ENCODE measurements at places on chromosomes 16 and 17.

- peak; percentile 67 for DNase-seq
These were observed 43.9 kb upstream of the TEX2 start for GRCh38 chr17:64306850-64307463.

DNA sequence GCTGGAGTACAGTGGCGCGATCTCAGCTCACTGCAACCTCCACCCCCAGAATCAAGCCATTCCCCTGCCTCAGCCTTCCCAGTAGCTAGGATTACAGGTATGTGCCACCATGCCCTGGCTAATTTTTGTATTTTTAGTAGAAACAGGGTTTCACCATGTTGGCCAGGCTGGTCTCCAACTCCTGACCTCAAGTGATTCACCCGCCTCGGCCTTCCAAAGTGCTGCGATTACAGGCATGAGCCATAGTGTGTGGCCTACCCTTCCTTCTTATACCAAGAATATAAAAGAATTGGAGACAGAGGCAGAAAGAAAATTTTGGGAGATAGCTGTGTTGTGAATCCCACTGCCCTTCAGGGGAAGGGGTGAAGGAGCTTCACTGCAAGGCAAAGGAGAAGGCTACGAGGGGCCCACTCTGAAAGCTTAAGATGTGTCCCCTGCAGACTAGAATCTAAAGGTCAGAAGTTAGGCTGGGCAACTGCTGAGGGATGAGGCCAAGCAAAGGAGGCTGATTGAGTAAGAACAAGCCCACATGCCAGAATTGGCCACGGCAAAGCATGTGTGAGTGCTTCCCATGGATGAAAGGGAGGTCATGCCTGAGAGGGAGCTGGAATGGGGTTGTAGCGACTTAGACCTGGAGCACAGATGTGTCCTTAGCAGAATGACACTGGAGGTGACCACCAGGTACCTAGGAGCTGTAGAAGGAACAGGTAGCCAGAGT lies 8.4 kb upstream of the CRYBA1 start:
- DNase-seq = peak; percentile 27

DNA sequence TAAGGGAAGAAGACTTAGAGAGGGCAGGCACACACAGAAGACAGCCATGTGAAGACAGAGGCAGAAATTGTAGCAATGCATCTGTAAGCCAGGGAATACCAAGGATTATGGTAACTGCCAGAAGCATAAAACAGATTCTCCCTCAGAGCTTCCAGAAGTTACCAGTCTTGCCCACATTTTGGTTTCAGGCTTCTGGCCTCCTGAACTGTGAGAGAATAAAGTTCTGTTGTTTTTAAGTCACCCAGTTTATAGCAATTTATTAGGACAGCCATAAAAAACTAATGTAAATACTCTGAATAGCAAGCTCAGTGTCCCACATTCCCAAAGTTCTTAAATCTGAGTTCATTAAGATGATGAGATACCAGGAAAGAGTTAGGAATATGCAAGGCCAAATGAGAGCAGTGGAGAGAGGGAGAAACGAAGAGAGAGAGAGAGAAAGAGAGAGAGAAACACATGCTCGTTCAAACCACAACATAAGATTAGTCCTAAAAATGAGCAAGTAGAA lies 123.4 kb downstream of the HS3ST3A1 start:
- no peak for DNase-seq

DNA sequence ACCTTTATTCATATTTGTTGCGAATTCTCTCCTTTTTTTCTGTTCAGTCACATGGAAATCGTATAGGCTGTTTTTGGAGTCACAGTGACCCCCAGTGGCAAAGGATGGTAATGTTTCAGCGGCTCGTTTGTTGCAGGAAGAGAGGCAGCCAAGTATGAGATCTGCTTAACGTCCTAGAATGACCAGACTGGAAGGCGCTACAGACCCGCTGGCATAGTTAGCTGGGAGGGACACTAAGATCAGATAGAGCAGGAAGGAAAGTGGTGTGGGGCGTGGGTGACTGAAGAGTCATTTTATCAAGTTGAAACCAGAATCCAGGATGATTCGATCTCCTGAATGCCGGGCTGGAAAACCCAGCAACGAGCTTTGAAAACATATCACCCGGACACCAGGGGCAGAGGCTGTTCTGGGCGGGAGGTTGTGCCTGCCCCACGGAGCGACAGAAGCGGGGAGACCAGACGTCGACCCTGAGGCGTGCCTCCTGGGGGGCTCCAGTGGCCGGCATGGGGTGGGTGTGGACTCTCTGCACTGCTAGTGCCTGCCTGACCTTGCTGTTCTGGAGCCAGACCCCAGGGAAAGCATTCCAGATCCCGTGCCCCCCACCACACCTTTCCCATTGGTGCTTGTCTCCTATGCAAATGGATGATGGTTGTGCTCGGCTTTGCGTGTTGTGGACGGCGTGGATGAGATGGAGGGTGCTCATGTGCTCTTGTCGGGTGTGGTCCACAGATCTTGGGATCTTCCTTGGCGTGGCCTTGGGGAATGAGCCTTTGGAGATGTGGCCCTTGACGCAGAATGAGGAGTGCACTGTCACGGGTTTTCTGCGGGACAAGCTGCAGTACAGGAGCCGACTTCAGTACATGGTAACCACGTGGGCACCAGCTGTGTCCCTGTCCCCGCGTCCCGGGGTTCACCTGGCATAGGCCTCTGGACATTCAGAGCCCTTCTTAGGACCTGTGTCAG lies 7.7 kb downstream of the IL34 start:
- peak; percentile 84 for DNase-seq

DNA sequence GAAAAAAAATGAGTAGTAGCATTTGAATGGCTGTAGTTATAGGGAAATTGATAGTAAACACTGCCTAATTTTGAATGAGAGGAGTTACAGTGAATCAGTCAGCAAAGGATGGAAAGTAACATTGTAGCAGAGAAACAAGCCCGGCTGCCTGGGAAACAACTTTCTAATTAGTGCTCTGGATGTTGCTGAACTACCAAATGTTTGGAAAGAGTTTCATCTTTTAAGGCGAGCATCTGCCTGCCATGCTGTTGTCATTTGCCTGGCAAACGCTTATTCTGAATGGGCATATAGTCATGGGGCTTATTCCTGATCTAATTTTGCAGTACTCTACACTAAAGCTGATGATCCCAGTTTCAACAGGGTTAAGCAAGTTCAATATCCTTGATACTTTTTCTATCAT lies 138.6 kb downstream of the CDH11 start:
- no peak for DNase-seq

DNA sequence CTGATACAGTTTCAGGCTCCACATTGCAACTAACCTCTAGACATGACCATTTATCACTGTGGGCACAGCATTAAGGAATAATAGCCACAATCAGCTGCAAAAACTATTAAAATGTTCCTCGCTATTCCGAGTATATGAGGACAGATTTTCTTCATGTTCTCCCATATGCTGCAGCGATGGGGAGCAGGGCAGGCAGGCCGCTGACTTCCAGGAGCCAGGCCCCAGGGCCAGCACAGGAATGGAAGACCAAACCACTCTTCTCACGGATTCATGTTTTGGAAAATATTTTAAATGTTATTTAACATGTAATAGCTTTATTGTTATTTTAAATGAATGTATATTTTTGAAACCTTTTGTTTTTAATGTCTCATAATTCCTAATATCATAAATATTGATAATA lies 43.8 kb upstream of the ENDOV start:
- no peak for DNase-seq

- DNase-seq = no peak
These were observed 6.2 kb upstream of the C17orf113 start for GRCh38 chr17:42056635-42057034.

- DNase-seq = peak; percentile 76
These were observed 245.7 kb downstream of the PRKCA start for GRCh38 chr17:66548158-66548557.

- no peak for DNase-seq
These were observed 66.8 kb downstream of the SRCIN1 start for GRCh38 chr17:38538906-38539305.
